ENCODE measurements at places on chromosomes 12 and 14.

GRCh38 chr12:103960616-103961227 lies 5.0 kb upstream of the TDG start:
- DNase-seq, result peak; percentile 52

GRCh38 chr14:50524060-50524459 lies 8.3 kb downstream of the MAP4K5 start:
- DNase-seq, result no peak

GRCh38 chr14:100678469-100678828 lies 48.2 kb upstream of the DLK1 start:
- peak; percentile 15 for DNase-seq

DNA sequence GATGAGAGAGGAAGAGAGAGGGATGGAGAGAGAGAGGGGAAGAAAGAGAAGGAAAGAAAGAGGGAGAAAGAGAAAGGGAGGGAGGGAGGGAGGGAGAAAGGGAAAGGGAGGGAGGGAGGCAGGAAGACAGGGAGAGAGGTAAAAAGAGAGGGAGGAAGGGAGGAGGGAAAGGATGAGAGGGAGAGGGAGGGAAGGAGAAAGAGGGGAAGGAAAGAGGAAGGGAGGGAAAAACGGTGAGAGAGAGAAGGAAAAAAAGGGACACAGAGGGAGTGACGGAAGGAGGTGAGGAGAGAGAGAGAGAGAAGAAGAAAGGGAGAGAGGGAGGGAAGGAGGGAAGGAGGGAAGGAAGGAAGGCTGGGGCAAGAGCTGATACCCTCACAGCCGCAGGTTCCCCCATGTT lies 56.8 kb downstream of the FOXN3 start:
- no peak for DNase-seq

- DNase-seq, result no peak
Measured at GRCh38 chr14:92625213-92625612, 111.6 kb downstream of the RIN3 start.

DNA sequence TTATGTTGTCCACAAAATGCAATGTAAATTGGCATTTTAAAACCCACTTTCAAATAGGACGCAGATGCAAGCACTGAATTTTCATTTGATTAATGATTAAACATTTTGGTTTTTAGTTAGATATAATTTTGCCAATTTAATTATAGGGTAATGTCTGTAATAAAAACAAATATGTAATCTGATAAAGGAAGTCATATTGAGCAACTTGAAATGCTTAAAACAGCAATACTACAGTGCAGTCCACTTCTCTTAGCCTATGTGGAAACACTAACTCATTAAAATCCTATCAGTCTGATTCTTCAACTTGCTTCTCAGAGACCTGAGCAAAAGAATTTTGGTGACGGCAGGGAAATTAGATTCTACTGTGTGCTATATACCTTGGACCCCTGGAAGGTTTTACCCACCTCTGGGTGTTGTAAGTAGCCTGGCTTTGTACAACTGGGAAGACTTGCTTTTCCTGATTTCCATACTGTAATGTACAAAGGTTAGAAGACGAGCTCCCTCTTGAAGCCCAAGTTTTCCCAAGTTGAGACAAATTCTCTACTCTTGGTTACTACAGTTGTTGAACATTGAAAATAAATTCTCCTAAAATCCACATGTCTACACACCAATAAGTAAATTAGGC lies 4.1 kb downstream of the TRHDE start:
- no peak for DNase-seq

GRCh38 chr14:22319526-22320361 lies 269.3 kb downstream of the DAD1 start:
- DNase-seq, result peak; percentile 61

DNA sequence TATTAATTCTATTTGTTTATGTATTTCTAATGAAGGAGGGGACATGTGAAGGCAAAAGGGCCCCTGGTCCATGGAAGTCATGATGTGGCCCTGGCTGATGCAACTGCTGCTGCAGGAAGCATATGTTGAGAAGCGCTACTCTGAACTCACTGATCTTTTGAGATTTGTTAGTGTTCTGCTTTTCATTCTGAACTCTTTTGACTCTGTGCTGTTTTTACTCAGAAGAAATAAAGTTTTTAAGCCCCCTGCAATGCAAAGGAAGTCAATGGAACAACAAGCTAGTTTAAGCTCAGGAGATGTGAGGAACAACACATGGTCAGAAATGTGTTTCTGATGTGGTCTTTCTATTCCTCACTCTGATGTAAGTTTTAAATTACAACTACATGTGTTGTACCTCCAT lies 88.9 kb upstream of the BTG1 start:
- DNase-seq, result no peak

DNA sequence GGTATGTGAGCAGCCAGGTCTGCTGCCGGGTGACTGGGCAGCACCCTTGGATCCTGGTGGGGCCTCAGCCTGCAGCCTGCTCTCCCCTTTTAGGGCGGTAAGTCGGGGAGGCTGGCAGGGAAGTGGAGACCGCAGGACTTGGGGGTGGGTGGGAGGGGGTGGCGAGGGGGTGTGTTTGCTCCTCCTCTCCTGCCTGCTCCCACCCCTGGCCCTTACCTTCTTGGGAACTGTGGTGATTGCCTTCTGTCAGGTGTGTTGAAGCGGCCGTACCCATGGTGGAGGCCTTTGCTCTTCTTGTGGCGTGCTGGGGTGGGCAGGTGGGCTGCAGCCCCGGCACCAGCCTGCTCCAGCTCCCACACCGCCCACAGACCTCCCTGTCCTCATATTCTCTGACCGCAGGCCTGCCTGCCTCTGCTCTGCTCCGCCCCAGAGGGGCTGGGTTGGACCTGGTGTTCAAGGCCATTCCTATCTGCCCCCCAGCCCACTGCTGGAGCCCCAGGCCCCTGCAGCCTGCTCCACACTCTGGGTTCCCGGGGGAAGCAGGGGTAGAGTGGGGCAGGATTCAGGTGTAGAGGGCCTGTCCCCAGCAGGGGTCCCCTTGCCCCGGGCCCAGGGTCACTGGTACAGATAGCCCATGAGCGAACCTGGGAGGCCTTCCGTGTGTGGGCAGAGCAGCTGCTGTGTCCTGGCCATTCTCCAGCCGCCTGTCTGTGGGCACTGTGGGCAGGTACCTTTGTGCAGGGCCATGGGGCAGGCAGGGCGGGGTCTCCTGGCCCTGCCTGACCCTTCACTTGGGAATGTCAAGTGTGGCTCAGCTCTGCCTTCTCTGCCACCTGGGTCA lies 5.2 kb downstream of the TEDC1 start:
- no peak for DNase-seq

DNA sequence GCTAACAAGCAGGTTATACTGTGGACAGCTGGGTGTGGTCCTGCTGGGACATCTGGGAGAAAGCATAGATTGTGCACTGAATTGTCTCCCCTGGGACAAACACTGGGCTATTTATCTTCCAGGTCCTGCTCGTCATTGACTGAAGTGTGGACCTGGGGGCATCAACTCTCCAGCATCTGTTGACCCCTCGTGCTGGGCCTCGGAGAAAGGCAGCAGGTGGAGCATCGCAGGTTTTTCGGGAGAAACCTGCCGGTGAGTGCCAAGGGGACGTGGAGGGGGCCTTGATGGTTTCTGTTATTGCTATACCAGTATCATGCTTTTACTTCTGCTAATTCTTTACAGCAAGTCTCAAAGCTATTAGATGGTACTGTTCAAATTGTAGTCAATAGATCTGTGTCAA lies 81.3 kb downstream of the CPSF2 start:
- no peak for DNase-seq

DNA sequence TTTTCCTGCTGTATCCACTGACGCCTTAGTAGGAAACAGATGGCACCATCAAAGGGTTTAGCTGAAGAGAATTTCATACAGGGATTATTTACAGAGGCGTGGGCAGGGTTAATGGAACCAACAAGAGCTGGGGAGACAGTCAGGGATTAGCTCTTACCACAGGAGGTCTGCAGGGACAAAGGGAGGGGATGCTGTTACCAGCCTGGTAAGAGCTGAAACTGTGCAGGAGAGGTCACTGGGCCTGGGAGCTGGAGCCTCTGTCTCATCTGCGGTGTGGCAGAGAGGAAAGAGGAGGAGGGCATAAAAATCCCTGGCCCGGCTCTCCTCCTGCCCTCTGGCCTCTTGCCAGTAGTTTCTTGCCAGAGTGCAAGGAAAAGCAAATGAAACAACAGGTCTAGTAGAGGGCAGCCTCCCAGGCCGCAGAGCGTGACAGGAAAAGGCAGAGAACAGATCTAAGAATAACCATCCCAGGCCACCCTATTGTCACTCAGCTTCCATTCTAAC lies 18.9 kb upstream of the POC1B start:
- peak; percentile 98 for DNase-seq

DNA sequence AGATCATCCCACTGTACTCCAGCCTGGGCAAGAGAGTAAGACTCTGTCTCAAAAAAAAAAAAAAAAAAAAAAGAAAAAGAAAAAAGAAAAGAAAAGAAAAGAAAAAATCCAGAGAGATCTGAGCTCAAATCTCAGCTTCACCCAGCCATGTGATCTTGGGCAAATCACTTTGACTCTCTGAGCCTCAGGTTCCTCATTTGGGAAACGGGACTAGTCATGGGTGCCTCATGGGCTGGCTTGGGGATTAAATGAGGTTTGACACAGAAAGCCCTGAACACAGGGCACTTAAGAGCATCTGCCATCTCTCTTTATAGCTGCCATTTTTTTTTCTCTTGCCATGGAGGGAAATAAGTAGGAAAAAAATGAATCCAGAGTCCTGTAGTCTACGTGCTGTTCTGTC lies 86.2 kb upstream of the MYL2 start:
- peak; percentile 78 for DNase-seq

GRCh38 chr14:39576258-39576657 lies 144.0 kb upstream of the FBXO33 start:
- DNase-seq, result no peak

DNA sequence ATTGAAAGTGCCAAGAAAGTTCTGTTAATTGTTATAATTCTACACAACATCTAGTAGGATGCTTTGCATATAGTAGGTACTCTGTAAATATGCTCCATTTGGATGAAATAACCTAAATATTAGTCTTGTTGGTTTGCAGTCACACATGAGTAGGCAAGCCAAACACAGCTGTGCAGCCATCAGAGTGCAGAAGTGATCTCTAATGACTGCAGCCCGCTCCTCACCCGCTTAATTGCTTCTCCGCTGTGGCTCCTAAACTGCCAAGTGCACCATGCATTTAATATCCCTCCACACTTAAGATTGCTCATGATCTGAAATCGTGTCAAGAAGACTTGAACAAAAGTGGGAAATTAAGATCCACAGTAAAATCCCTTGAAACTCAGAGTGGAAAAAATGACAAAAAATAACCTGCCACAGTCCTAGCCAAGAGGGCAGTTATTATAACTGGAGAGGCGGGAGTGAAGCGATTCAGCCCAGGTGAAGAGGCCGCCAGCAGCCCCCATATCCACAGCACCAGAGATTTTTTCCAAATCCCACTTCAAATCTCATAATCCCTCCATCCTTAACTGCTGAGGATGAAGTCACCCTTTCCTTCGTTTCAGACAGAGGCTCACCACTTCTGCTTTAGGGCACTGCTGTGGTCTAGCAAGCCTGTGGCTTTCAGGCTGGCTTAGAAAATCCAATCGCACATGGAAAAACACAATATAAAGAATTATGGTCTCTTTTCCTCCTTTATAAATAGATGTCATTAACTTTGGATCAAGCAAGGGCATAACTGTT lies 69.5 kb downstream of the TMEM30B start:
- peak; percentile 35 for DNase-seq

DNA sequence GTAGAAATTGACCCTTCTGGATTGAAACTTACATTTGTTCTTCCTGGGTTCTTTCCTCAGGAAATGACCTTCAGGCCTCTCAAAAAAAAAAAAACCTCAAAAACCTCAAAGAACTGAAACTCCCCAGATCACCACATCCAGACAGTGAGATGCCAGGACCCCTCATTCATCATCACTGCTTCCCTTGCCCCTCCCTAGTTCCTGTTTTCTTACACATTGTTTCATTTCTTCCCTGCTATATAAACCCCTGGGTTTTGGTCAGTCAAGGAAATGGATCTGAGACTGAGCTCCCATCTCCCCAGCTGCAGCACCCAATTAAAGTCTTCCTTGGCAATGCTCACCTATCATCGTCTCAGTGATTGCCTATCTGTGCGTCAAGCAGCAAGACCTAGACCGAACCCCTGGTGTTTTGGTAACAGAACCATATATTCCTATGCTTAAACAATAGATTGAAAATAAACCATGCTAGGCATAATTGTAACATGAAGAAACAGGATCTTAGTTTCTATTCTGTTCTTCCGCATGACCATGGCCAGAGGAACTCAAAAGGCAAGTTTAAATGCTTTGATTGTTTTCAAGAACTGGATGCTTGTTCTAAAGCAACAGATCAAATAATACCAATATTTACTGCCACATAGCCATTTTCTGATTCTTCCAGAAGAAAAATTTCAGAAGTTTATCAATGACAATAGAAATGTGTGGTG lies 108.0 kb upstream of the MAX start:
- DNase-seq, result no peak

GRCh38 chr14:50233951-50234250 lies 2.5 kb upstream of the SOS2 start:
- no peak for DNase-seq

DNA sequence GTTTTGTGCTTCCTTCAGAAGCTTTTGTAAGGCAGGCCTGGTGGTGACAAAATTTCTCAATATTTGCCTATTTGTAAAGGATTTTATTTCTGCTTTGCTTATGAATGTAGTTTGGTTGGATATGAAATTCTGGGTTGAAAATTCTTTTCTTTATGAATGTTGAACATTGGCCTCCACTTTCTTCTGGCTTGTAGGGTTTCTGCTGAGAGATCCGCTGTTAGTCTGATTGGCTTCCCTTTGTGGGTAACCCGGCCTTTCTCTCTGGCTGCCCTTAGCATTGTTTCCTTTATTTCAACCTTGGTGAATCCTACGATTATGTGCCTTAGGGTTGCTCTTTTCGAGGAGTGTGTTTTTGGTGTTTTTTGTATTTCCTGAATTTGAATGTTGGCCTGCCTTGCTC lies 58.2 kb downstream of the NUBPL start:
- DNase-seq, result no peak

GRCh38 chr14:37658156-37658555 lies 62.7 kb downstream of the TTC6 start:
- DNase-seq, result no peak

GRCh38 chr14:103155010-103155409 lies 31.7 kb downstream of the TNFAIP2 start:
- DNase-seq, result peak; percentile 29

GRCh38 chr14:102539544-102540314 lies 30.2 kb upstream of the ANKRD9 start:
- peak; percentile 87 for DNase-seq

DNA sequence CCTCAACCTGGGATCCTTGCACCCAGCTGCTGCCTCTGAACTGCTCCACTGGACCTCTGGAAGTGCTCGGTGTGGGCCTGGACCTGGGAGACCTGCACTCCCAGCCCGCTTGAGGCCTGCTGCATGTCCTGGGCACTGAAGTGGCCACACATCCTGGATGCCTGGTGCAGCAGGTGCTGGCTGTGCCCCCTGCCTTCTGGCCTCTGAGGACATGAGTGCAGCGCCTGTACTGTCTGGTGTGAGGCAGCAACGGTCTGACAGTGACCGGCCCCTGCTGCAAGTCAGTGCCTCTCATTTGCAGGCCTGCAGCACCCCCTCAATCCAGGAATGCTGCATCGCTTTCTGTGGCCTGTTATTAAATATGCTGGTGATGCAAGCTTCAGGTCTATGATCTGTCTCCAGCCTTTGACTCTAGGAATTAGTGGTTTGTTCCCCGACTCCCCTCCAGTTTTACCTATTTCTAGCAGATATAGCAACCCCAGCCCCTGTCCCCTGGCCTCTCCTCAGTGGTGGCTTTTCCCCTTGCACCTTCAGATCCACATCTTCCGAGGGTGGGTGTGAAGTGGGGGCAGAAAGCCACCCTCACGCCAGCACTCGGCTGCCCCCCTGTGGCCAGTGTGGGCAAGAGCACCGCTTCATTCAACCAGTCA lies 3.6 kb downstream of the SMIM41 start:
- peak; percentile 83 for DNase-seq

- DNase-seq, result no peak
Measured at GRCh38 chr12:19846574-19846973, 407.3 kb downstream of the AEBP2 start.
